PC-9 (cell line): ENCODE measurements at places on chromosomes 7 and 10. TPM values are rescaled to one million over a fixed set of nuclear protein-coding genes. Genes with fewer than 3 reads are reported as not detected.

- no peak overlapping the region for H3K27ac ChIP-seq
- no peaks in the 10 kb centered on the region for H3K4me1 ChIP-seq
- H3K4me3 ChIP-seq, result no peak overlapping the region
- no peaks in the 10 kb centered on the region for H3K36me3 ChIP-seq
- no peaks in the 10 kb centered on the region for H3K27me3 ChIP-seq
Observed at GRCh38 chr10:52551046-52551445, 221.5 kb downstream of the MBL2 start.

DNA sequence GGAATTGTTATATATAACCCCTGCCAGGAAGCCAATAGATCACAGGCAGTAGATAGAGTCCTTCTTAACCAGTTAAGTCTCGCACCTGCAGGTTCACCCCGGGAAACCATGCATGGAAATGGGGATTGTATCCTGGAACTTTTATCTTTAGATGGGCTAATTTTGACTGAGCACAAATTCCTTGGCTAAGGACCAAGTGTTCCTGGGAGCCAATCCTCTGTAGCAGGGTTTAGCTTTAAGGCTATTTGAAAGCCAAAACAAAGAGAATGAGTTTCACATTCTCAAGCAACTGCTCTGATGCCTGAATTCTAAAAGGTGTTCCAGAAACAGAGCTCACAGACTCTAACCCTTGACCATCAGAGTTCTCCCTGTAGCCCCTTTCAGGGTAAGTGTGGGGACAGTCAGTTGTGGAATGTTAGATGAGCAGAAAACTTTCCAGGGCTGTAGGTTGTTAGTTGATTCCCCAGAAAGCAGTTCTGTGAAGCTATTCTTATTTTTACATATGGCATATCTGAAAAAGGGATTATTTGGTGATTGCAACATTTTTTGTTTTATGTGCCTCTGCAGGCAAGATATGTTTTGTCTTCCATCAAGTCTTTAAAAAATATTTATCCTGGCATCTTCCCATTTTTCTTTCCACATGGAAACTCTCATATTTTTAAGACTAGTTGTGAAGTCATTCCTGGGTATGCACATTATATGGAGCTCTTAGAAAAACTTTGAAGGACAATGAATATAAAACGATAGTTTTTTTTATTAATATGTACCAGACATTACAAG, 16.2 kb upstream of the NPVF start:
- H3K27ac ChIP-seq, result no peak overlapping the region
- no peak overlapping the region for H3K4me3 ChIP-seq
- H3K4me1 ChIP-seq, result peaks cover 10% of the 10 kb centered on the region; the same call in 1 of the 2 replicates
- no peaks in the 10 kb centered on the region for H3K36me3 ChIP-seq
- no peak for DNase-seq

DNA sequence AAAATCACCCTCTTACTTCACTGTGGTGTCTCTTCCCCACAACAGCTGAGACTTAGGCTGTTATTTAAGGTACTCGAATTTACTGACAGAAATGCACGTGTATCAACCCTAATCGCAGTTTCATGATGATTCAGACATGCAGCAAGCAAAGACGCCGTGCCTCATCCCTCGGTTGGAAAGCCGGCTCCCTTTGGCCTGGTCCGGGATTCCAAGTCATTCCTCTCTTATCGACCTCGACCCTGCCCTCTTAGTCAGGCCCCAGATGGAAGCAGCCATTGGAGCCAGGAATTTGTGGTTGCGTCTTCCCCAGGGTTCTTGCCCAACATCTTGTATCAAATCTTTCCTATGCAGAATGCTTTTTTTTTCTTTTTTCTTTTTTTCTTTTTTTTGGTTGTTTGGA, 229.5 kb downstream of the GATA3 start:
- peaks cover 12% of the 10 kb centered on the region for H3K4me1 ChIP-seq
- H3K27ac ChIP-seq, result no peak overlapping the region
- H3K27me3 ChIP-seq, result no peaks in the 10 kb centered on the region
- DNase-seq, result no peak

- H3K4me1 ChIP-seq, result peaks cover 8% of the 10 kb centered on the region
- H3K4me3 ChIP-seq, result no peak overlapping the region
- no peaks in the 10 kb centered on the region for H3K36me3 ChIP-seq
- H3K27me3 ChIP-seq, result no peaks in the 10 kb centered on the region
- H3K27ac ChIP-seq, result no peak overlapping the region
Observed at GRCh38 chr10:114491933-114492332, 87.6 kb upstream of the AFAP1L2 start.

DNA sequence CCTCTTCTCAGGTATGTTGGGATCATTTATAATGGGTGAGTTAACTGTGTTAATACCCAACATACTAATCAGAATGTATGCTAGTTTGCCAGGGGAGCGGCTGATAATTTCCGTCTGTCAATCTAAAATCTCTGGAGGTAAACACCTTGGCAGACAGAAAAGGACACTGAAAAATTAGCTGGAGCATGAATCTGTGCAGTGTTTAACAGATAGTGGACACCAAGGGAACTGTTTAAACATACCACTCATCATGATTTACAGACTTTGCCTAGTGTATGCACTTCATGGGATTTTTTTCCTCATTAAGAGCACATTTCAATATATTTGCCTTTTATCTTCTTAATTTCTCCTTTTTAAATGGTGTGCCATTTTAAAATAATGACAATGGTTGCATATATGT, 68.2 kb downstream of the SLC13A1 start:
- H3K27ac ChIP-seq, result no peak overlapping the region
- H3K4me1 ChIP-seq, result no peaks in the 10 kb centered on the region
- H3K36me3 ChIP-seq, result no peaks in the 10 kb centered on the region
- DNase-seq, result no peak

The TECPR1 gene
- 22.7 and 27.4 TPM in 2 replicates for total RNA-seq

GRCh38 chr10:131691481-131692090, 209.2 kb upstream of the PPP2R2D start:
- no peak overlapping the region for H3K27ac ChIP-seq
- no peak overlapping the region for H3K4me3 ChIP-seq
- H3K36me3 ChIP-seq, result no peaks in the 10 kb centered on the region
- no peaks in the 10 kb centered on the region for H3K4me1 ChIP-seq
- H3K27me3 ChIP-seq, result peaks cover 30% of the 10 kb centered on the region
- no peak for DNase-seq

DNA sequence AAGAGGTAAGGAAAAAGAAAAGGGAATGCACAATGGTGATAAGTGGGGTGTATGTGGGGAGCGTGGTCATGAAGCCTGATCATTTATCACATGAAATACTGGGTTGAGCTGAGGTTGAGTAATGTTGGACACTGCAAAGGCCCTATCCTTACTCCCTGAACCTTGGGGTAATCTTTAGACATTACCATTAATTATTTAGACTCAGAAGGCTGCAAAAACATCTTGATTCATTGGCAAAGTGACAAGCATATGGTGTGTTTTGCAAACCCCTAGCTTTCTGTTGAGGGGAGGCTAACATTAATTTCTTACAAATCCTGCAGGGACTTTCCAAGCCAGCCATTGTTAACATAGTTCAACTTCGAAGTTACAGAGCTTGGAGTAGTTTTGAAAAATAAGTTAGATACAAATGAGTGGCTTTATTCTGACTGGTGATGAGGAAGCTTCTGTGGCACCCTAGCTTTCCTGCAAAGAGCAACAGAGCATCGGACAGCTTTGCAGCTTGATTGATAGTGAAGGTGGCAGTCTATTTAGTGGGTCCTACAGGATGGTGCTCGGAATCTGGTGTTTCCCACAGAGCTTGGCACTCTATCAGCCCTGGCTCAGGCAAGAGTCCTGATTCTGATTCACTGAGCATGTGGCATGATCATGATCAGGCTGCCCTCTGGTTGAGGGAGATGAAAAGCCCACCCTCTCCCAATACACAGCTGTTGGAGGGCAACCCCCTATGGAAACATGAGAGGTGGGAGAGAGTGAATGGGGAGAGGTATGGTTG, 153.7 kb upstream of the NPVF start:
- no peak overlapping the region for H3K4me3 ChIP-seq
- no peaks in the 10 kb centered on the region for H3K36me3 ChIP-seq
- H3K27me3 ChIP-seq, result peaks cover 41% of the 10 kb centered on the region
- H3K27ac ChIP-seq, result no peak overlapping the region
- DNase-seq, result no peak

DNA sequence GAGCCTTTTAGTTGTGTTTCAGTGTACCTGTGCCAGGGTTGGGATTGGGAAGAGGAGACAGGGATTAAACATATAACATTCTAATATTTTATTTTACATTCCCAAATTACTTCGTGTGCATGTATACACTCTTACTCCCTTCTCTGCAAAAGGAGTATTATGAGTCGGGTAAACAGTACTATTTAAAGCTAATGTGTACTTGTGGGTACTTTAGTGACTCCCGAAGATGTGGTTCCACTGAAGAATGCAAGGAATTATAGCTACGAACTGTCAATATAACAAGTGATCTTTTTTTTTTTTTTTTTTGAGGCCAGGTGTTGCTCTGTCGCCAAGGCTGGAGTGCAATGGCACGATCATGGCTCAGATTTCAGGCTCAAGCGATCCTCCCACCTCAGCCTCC, 122.6 kb upstream of the RPA3 start:
- no peaks in the 10 kb centered on the region for H3K4me1 ChIP-seq
- no peaks in the 10 kb centered on the region for H3K36me3 ChIP-seq
- H3K4me3 ChIP-seq, result no peak overlapping the region
- H3K27ac ChIP-seq, result no peak overlapping the region

The MOGAT3 gene
- total RNA-seq, result not detected in 2 replicates

GRCh38 chr10:133186416-133187090, 26.5 kb downstream of the KNDC1 start:
- H3K4me1 ChIP-seq, result no peaks in the 10 kb centered on the region
- H3K27me3 ChIP-seq, result peaks cover 55% of the 10 kb centered on the region
- no peak for DNase-seq
- no peaks in the 10 kb centered on the region for H3K36me3 ChIP-seq

The VAX1 gene
- not detected in 2 replicates for total RNA-seq

The LIPJ gene
- not detected in 2 replicates for total RNA-seq

GRCh38 chr7:87027900-87028299, 31.6 kb downstream of the ELAPOR2 start:
- no peaks in the 10 kb centered on the region for H3K36me3 ChIP-seq
- no peak for DNase-seq
- H3K27ac ChIP-seq, result no peak overlapping the region
- no peaks in the 10 kb centered on the region for H3K27me3 ChIP-seq
- no peaks in the 10 kb centered on the region for H3K4me1 ChIP-seq

The ELN gene
- total RNA-seq, result 0.11 TPM in 1 of 2 replicates, not detected in the other
